ENCODE measurements at places on chromosomes 3 and 15.

- no peak for DNase-seq
Measured at GRCh38 chr3:148464246-148464645, 233.5 kb upstream of the AGTR1 start.

GRCh38 chr3:185846037-185846436, 21.2 kb upstream of the IGF2BP2 start:
- no peak for DNase-seq

DNA sequence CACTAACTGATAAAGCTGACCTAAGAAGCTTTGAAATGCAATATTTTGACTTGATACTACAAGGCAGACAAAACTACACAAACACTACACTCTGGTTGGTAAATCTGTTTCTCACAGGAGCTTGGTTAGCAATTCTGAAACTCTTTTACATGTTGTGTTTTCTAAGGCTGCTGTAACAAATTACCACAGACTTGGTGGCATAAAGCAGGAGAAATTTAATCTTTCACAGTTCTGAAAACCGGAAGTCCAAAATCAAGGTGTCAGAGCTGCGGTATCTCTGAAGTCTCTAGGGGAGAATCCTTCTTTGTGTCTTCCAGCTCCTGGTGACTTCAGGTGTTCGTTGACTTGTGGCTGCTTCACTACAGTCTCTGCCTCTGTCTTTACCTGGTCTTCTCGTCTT, 12.9 kb upstream of the PFN2 start:
- DNase-seq: no peak

DNA sequence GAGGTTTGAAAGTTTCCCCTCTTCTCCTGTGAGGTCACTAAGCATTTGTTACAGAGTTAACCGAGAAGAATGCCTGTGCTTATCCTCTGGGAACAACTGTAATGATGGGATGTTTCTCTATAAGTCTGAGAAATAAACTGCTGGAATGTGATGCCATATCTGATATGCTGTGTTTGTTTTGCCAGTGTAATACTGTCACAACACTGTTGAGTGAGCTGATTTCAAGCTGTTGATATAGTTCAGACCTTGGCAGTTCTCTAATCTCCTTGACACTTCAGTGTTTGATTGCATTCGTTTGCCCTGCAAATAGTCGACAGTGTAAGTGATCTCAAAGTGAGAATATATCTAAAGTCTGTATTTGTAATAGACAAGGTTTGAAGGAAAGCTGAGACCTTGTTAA, 73.3 kb downstream of the PTPRG start:
- DNase-seq: no peak
